ENCODE measurements at places on chromosomes 4 and X.

GRCh38 chr4:123556526-123556925, 159.9 kb downstream of the SPRY1 start:
- no peak for DNase-seq

GRCh38 chr4:56185901-56186300, 201.4 kb downstream of the AASDH start:
- DNase-seq, result no peak

- no peak for DNase-seq
Observed at GRCh38 chr4:178415925-178416324, 973.7 kb upstream of the AGA start.

DNA sequence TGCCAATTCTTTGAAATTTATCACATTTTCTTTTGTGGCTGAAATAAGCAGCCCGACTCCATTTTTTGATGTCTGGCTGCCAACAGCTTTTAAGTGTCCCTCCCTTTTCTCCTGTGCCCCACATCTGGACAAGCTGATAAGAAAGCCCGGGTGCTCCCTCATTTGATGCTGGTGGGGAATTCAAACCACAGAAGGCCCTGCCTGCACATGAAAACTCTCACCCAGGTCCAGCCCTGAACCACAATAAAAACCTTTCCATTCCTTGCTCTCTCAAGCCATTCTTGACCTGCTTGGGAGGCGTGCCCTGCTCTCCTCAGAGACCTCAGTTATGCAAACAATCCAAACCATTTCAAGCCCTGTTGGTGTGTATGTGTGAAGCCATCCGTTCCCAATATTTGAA, 93.9 kb downstream of the FAM53A start:
- no peak for DNase-seq

DNA sequence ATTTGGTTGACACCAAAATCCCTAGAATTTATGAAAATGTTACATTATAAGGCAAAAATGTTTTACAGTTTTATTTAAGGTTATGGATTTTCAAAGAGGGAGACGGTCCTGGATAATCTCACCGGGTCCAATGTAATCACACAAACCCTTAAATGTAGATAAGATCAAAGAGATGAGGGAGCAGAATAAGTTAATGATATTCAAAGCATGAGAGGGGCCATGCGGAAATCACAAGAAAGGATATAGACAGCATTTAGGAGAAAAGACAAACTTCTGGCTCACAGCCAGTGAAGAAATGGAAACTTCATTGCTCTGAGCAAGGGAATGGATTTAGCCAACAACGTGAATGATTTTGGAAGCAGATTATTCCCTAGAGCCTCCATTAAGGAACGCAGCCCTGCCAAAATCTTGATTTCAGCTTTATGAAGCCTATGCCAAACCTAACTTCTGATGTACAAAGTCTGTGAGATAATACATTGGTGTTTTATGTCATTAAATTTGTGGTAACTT, 684.4 kb upstream of the GNPDA2 start:
- DNase-seq, result peak; percentile 20

DNA sequence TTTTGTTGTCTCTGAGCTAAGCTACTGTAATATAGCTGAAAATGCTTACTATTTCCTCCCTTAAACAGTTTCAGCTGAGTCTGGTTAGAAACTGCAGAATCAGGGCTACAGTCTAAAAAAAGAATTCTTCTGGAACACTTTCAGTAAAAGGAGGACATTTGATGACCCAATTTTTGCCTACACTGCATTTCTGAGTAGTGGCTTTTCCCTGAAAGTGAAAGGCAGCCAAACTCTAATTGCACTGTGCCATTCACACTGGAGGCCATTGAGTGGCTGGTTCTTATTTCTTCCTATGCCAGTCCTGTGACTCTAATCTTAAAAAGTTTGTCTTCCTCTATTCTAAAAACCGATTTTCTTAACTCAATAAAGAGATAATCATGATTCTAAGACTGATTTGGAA, 526.0 kb downstream of the CFAP47 start:
- no peak for DNase-seq

GRCh38 chr4:40827758-40828157, 78.0 kb downstream of the NSUN7 start:
- no peak for DNase-seq

DNA sequence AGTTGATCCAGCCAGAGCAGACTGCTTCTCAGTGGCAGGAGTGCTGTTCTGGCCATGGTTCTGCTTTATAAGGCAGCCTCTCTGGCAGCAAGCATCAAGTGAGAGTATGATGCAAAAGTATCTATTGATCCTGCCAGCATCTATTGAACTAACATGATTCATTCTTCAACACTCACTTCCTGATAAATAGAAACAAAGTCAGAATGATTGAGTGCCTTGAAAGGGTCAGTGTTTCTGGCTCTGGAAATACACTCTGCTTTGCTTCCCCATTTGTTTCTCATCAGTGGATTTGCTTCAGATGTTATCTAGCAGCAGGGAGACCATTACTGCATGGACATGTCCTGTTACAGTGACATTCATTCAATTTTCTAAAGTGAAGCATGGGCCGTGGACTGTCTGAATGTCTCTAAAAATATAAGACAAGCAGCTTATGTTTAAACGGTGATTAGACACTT, 66.2 kb upstream of the FRAS1 start:
- DNase-seq, result no peak

DNA sequence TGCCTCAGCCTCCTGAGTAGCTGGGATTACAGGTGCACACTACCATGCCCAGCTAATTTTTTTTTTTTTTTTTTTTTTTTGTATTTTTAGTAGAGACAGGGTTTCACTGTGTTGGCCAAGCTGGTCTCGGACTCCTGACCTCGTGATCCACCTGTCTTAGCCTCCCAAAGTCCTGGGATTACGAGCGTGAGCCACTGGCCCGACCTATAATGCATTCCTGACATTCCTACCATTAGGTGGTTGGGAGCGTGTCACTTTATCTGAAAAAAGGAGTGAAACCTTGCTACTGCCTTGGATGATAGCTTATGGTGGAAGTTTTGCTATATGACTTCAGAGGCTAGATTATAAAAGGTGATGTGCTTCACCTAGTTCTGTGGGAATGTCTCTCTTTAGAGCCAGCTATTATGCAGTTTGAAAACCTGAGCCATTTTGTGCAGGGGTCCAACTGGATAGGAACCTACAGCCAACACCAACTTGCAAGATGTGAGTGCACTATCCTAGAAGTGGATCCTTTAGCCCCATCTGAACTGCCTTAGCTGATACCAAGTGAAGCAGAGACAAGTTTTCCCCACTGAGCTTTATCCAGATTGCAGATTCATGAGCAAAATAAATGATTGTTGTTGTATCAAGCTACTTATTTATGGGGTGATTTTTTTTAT, 29.8 kb upstream of the EMCN start:
- DNase-seq, result no peak

DNA sequence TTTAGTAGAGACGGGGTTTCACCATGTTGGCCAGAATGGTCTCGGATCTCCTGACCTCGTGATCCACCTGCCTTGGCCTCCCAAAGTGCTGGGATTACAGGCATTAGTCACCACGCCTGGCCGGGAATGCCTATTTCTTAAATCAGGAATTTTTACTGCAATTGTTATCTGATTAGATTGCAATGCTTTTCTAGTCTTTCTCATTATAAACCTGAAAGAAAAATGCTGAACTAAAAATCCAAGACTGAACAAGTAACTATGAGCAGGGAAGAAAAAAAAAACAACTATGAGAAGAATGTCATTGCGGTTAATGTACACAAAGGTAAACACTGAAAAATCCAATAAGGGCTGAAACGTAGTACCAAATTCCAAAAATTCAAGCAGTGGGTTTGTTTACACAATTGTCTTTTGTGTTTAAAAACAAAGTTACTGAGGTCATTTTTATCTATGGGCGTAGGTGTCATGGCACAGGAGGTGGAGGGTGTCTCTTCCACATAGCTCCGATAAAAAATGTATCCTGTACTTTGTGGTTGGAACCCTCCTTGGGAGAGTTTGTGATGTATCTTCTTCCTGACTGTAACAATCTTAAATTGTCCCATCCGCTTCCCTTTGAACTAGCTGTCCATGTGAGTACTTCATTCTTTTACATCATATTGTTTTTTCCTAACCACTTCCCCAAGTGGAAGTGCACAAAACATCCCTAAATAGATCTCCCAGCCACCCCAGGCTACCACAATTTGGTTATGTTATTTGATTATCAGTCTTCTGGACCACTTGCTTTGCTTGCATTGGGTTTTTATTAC, 11.1 kb upstream of the TMEM156 start:
- DNase-seq, result no peak

DNA sequence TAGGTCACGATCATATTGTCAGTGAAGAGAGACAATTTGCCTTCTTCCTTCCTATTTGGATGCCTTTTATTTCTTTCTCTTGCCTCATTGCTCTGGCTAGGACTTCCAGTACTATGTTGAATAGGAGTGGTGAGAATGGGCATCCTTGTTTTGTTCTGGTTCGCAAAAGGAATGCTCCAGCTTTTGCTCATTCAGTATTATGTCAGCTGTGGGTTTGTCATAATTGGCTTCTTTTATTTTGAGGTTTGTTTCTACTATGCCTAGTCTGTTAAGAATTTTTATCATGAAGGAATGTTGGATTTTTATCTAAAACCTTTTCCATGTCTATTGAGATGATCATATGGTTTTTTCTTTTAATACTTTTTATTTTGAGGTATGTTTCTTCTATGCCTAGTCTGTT, 152.3 kb upstream of the MAD2L1 start:
- DNase-seq, result no peak

DNA sequence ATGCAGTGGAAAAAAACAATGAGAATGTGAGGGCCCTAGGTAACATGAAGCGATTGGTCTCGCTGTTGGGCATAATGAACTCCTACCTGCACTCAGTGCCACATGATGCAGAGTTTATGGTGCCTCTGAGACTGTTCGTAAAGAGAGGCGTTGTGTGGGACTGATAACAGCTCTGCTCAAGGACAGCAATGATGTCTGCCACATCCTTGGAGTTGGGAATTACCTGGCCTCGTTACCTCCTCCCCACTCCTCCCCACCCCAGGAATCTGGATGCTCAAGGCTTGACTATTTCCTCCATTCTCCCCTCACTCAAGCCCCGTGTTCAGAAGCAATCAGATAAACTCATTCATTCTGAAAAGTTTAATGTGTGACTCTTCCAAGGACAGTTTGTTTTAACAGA, 148.0 kb upstream of the JADE1 start:
- DNase-seq, result no peak

GRCh38 chr4:102341201-102341600, 4.1 kb downstream of the SLC39A8 start:
- DNase-seq, result no peak

- no peak for DNase-seq
Observed at GRCh38 chr4:174629265-174629664, 107.0 kb upstream of the HPGD start.

- peak; percentile 39 for DNase-seq
Observed at GRCh38 chr4:53656421-53656981, 65.2 kb upstream of the LNX1 start.

- no peak for DNase-seq
Observed at GRCh38 chrX:44338361-44338760, 5.1 kb downstream of the EFHC2 start.

GRCh38 chr4:176193938-176194337, 1.4 kb downstream of the SPATA4 start:
- no peak for DNase-seq

DNA sequence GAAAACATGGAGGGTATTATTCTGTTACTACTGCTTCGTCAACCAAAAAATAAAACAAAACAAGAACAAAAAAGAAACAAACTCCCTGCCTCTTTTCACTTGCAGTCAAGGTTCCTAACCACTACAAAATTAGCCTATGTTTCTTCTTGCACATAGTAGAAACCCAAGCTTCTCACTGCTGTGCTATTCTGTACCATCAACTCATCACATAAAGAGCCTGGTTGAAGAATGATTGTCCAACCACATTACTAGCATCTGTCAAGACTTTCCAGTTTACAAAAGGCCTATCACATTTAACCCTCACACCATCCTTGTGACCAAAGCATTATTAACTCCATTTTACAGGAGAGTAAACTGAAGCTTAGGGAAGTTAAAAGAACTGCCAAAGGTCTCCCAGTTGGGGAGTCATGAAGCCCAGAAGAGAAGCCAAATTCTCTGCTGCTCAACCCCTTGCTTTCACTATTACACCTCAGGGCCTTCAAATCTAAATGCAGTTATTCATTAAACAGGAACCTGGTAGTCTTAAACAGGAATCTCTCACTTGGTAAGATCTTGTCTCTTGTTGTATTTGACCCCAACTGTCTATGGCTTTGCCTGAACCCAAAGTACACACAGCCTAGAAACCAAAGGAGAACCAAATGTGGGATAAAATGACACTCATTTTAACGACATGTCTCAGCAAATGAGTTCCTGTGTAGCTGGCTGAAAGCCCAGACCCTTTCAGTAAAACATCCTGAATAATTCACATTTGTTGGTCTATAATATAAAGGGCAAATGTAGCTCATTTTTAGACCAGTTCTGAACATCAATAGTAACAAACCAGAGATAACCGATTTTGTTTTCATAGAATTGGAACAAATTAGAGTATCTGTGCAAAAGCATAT, 8.6 kb downstream of the F9 start:
- no peak for DNase-seq

DNA sequence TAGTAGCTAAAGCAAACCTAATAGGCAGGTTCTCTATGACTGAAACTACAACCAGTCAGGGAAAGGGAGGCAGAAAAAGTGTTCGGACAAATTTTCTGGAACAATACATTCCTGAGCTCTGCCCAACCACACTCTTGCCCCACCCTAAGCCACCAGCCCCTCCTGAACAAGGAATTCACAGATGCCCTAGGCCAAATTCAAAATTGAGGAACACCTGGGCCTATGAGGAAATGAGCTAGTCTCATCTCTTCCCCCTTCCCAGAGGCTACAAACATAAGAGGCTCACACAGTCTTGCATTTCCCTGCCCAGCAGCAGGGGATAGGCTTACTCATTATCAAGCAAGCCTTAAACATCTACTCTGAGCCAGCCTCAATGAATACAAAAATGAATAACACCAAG, 284.7 kb downstream of the ZNF674 start:
- no peak for DNase-seq

DNA sequence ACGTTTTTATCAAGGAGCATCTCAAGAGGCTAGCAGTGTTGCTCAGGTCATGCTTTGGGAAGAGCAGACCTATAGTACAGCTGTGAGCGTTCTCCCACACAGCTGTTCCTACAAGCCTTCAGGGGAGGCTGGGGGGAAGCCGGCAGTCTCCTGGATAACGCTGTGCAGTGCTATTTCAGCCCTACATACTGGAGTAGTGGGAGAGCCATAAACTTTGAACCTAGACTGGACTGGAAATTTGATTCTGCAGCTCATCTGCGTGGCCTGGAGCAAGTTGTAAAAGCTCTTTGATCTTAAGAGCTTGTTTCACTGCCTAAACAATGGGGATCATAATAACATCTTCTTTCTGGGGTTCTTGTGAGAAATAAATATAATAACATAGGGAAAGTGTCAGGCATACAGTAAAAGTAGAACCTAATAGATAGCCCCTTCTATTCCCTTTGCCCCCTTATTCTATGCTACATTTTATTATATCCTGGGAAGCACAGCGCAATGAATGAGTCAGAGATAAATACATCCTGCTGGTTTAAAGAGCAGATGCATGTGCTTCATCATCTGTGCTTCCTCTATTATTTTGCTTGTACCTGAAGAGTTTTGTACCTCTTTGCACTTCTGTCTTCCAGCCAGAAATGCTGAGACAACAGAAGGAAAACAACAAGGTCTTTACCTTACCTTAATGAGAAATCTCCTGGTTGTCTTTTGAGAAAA, 14.7 kb upstream of the AMBN start:
- no peak for DNase-seq

Measured in femur (tissue), 1 donor.